Inflammatory macrophage treated with lipopolysaccharide for 4 hours (primary cell): ENCODE measurements at places on chromosomes 12 and 14.

- peak; percentile 78 for DNase-seq
Observed at GRCh38 chr12:42698213-42698612, 108.7 kb upstream of the PRICKLE1 start.

DNA sequence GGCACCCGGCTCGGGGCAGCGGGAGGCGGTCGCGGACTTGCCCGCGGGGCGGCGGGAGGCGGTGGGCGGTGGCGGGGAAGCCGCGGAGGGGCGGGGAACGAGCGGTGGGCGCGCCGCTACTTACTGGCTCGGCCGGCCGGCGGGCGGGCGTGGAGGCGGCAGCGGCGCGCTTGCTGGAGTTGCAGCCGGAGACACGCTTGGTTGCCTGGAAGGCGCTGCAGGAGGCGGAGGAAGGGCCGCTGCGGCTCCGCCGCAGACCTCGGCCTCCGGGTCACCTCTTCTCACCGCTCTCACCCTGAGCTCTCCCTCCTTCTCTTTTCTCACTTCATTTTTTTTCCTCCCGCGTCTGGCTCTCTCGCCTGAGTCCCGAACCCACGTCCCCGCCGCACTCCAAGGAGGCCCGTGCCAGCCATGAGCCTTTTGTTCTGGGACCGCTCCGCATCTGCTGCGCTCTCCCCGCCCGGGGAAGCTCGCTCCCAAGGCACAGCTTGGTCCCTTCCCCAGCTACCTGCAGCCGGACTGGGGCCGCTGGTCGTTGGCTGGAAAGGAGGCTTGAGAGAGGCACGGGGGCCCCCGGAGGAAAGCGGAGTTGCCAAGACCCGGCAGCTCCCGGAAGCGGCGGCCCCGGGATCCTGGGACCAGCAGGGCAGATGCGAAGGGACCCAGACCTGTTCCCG is 592 bp upstream of the KCNK10 start:
- no peak for DNase-seq

DNA sequence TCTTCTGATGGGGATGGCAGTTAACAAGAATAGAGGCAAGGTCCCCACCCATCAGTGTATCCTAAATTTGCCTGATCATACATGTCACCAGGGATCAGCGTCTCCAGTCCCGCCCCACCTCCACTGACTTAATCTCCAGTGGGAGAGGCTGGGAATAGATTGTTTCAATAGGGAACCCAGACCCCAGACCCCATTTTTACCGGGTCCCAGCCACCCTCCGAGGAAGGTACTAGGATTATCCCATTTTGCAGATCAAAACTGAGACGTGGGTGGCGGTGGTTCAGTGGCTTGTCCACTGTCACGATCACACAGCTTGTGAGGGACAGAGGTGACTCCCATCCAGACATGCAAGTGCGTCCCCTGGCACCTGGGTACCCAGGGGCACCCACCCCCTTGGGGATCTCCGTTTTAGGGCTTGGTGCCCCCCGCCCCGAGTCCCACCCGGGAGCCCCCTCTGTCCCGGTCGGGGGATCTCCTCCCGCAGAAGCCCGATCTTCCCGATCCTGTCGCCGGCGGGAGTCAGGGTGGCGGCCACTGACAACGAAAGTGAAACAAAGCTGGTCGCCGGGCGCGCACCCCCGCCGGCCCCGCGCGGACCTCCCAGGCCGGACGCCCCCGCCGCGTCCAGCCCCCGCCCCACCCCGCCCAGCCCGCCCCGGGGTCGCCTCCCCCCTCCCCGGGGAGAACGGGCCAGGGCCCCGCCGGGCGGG is 523 bp downstream of the WSB2 start:
- peak; percentile 67 for DNase-seq

- no peak for DNase-seq
Observed at GRCh38 chr14:75851574-75851866, 130.3 kb downstream of the TGFB3 start.
